ENCODE measurements at places on chromosomes 4 and X.
A peak's percentile ranks its signal among the peaks of the same experiment; 100 is the strongest.

GRCh38 chrX:150558424-150558823 is 10.0 kb upstream of the MTM1 start:
- no peak for DNase-seq

- DNase-seq, result no peak
These were observed 282.9 kb downstream of the ZNF674 start for GRCh38 chrX:46262304-46262703.

- DNase-seq, result peak; percentile 36
These were observed 163.9 kb downstream of the KDR start for GRCh38 chr4:54961357-54961975.

GRCh38 chrX:65407157-65407626 is 127.4 kb downstream of the LAS1L start:
- no peak for DNase-seq

- DNase-seq, result no peak
These were observed 685 bp downstream of the COMMD8 start for GRCh38 chr4:47462799-47463234.

DNA sequence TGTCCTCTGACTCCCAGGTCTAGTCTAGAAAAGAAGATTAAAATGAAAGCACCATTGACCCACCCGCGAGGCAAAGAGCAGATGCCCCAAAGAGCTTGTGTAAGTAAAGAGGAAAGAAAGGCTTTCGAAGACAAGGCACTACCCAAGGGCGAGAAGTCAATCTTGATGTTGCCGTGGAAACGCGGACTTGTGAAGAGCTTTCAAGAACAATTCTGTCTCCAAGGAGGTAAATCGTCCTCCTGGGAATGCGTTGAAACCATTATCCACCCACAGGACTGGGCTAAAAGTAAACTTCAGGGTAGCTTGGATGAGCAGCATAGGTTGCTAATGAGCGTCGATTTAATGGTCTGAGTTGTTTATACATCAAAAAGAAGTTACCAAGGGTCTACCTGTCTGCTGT is 189.3 kb downstream of the DHRSX start:
- DNase-seq, result no peak

- DNase-seq, result peak; percentile 67
These were observed at the start of gene LRCH2 for GRCh38 chrX:115233497-115234455. Gene LRCH2, minus strand, starts transcription at chrX:115234096. Its CDS starts 55 bp downstream, at chrX:115234041.

GRCh38 chr4:176188654-176189053 is 6.7 kb downstream of the SPATA4 start:
- DNase-seq, result no peak

DNA sequence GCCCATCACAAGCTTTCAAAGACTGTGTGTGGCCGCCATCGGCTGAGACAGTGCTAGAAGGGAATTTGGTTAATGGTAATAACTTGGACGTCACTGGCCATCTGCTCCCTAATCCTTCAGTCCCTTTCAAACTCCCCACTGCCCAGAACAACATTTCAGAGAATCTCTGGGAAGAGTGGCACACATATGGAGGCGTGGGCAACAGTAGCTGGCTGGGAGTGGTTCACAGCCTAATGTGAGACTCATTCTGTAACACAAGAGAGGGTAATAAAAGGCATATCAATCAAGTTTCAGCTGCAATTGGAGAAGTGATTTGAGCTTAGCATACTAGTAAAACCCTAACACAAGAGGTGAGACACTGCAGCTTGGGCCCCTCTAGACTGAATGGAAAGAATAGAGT is 15.4 kb downstream of the SMIM10 start:
- DNase-seq, result no peak

DNA sequence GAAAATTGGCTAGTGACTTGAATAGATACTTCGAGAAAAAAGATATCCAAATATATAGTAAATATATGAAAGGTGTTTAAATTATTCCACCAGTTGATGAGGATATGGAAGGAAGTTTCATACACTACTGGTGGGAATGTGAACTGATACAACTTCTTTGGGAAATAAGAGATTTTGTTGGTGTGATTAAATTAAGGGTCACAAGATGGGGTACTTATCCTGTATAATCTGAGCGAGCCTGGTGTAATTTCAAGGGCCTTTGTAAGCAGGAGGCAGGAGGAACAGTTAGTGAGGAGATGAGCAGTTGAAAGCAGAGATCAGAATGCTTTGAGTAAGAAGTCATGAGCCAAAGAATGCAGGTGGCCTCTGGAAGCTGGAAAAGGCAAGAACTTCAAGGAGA is 192.2 kb downstream of the KCTD8 start:
- peak; percentile 1 for DNase-seq

GRCh38 chr4:114857831-114858230 is 255.6 kb downstream of the NDST4 start:
- no peak for DNase-seq

DNA sequence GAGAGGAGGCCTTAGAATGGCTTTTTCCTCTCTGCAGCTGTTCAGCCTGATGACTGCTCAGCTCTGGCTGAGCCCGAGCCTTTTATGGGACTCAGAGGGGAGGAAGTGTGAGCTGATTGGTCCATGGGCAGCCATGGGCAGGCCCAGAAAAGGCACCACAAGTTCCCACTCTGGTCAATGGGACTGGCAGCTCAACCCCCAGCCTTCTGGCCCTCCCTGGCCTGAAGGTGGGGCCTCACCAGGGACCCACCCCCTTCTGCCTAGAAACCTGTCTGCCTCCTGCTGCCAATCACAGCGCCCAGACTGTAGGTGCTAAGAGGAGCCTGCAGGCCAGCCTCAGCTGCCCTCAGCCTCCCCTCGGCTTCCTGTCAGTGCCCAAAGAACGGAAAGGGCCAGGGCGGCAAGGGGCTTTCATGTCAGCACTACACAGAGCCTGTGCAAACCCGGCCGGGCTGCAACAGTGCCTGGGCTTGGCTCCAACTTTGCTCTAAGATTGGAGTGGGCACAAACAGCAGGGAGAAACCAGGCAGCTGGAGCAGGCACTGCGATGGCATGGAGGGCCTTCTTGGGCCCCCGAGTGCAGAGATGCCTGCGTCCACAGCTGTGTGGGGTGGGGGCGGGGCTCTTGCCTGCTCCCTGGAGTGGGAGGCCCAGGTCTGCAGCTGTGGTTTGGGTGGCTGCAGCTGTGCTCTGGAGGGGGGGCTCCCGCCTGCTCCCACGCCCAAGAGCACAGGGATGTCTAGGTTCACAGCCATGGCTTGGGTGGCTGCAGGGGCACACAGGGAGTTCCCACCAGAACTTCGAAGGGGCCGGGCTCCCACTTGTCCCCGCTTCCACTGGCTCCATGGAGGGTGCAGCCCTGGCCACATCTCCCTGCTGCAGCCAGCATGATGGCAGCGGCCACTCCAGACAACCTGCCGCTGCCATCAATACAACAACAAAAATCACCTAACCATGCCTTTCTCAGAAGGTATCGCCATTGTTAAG is 92.6 kb downstream of the NXF2 start:
- DNase-seq, result no peak

DNA sequence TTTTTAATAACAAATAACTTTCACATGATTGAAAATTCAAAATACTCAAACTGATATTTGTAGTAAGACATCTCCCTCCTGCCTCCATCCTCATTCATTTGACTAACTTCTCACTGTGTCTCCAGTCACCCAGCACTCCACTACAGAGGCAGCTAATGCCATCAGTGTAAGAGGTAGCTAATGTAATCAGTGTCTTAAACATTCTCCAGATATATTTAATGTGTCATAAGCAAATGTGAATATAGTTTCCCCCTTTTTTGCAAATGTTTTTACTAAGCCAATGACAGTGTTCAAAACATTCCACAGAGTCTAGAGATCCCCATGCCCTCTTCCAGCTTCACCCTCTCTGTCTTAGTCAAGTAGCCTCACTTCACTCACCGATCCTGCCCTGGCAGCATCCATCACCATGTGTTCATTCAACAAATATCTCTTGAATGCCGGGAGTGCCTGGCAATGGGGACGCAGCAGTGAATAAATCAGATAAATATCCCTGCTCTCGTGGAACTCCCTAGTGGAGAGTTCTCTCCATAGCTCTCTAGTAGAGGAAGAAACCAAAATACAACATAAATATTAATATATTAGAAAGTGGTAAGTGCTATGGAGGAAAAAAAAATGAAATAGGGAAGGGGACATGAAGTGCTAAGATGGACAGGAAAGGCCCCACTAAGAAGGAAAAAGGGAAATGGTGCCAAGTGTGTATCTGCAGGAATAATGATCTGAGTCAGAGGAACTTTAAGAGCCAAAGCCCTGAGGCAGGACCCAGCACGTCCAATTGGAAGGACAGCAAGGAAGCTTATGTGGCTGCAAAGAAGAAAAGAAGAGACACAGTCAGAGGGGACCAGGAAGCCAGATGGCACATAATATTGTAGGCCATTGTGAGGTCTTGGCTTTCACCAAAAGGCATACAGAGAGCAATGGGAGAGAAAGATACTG is 18.7 kb downstream of the SCFD2 start:
- DNase-seq, result no peak

DNA sequence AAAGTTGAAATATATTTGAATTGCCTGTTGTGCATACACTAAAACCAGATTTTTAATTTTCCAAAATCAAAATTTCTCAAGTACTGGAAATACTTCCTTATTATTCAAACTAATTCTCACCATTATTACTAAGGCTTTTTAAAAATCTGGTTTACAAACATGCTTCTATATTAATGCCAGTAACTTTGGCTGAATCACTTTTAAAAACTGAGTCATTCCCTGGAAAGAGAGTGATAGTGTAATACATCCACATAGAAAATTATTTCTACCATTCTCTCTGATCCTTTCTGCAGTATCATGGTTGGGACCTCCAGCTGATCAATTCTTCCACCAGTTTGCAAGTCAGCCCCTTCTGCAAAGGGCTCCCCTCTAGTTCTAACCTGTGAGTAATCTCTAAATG is 165.3 kb upstream of the FAM241A start:
- DNase-seq, result no peak

- no peak for DNase-seq
These were observed 514.7 kb upstream of the SPANXN1 start for GRCh38 chrX:144732588-144732987.

DNA sequence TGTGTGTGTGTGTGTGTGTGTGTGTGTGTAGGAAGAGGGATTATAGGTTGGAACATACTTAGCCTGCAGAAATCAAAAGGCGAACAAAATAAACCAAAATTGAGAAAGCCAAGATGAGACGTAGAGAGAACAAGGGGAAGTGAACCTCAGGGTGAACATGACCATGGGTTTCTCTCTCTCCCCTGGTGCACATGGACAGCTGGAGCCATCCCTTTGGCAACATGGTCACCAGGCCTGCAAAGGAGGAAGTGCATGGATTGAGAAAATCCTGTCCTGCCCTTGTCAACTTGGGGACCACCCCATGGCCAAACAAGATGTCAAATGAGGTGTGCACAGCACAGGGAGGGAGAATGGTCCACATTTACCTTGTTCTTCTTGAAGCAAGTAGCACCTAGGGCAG is 23.1 kb downstream of the LGI2 start:
- DNase-seq, result no peak

DNA sequence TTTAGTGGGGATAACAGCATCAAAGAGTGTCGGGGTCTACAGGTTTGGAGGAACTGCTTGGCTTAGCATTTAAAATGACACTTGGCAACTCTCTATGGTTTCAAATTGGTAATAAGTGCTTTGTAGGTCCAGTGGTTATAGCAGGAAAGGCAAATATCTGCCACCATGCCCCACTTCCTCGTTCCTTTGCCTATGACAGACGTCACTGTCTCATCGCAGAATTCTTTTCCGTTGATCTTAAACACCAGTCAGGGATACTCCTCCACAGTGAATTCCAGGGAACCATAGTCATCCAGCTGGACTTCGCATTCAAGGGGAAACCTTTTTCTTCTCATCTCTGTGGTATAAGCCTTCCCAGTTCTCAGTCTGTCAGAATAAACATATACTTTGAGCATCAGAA is 319.1 kb downstream of the GPAT3 start:
- DNase-seq, result no peak

- DNase-seq, result no peak
These were observed 31.0 kb upstream of the PDE5A start for GRCh38 chr4:119659576-119659975.

DNA sequence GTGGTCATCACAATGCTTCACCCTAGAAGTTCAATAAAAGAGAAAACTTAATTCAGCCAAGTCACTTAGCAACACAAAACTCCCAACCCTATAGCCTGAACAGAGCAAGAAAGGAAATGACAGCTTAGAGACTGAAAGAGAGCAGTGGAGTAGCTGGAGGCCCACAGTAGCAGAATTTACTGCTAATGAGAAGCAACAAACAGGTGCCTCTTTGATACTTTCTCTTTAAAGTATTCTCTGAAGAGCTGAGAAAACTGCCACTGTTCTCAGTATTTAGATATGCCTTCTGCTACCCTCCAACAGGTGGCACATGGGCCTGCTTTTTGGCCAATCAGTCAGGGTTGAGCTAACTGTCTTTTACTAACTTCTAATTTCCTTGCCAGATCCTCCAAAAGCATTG is 240.0 kb downstream of the GPC3 start:
- no peak for DNase-seq

- DNase-seq, result no peak
These were observed 37.6 kb downstream of the PF4 start for GRCh38 chr4:73944061-73944875.

GRCh38 chrX:44882635-44883034 is 9.6 kb downstream of the KDM6A start:
- DNase-seq, result no peak

DNA sequence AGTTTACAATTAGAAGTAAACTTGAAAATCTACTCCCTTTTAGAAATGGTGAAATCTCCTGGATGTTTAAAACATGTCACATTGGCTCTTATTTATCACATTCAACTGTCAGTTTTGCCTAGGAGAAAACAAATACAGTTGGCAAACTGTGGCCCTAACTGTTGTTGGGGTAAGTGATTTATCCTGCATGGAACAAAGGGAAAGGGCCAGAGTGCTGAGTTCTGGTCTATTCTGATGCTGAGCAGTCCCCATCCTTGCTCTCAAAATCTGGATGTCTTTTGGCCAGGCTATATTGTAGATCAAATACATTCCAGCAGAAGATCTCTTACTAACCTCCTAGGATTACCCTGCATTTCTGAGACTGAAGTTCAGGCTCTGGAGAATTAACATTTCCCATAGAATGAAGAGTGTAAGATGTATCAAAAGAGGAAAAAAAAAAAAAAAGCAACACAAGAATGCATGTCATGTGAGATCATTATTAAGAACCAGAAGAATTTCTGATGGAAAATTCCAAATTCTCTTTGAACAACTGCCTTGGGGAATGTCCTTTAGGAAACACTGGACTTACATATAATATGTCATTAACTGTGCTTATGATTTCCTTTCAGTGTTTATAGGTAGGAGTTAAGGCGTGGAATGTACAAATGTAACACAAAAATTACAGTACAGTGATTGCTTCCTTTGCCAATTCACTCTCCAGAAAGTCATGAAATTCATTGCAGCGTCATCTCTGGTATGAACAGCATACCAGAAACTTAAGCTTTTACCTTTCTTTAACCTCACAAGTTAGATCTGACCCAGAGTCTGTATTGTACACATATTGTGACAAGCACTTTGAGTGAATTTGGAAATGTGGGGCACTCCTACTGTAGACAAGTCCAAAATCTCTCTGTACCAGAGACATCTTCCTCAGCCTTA is 1012.5 kb upstream of the LCORL start:
- DNase-seq, result no peak

DNA sequence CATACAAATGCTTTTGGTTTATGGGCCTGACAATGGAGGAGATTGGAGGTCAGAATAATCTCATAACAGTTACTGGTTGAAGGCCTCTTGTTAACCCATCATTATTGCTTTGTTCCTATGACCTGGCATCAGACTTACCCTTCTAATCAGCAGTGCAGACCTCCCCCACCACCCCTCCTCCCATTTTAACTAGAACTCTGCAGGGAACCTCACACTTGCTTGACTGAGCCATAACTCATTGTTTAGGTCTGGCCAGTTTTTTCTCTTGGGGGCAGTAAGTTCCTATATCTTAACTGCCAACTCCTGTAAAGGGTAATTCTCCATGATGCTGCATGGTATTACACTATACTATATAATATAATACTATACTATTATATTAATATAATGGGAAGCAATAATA is 609.3 kb downstream of the IL1RAPL1 start:
- no peak for DNase-seq
